ENCODE measurements at places on chromosomes 16 and 17. TPM values are rescaled to one million over a fixed set of nuclear protein-coding genes. Genes with fewer than 3 reads are reported as not detected.

- no peak for DNase-seq
Measured at GRCh38 chr16:87190288-87191230, 126.6 kb downstream of the C16orf95 start.

DNA sequence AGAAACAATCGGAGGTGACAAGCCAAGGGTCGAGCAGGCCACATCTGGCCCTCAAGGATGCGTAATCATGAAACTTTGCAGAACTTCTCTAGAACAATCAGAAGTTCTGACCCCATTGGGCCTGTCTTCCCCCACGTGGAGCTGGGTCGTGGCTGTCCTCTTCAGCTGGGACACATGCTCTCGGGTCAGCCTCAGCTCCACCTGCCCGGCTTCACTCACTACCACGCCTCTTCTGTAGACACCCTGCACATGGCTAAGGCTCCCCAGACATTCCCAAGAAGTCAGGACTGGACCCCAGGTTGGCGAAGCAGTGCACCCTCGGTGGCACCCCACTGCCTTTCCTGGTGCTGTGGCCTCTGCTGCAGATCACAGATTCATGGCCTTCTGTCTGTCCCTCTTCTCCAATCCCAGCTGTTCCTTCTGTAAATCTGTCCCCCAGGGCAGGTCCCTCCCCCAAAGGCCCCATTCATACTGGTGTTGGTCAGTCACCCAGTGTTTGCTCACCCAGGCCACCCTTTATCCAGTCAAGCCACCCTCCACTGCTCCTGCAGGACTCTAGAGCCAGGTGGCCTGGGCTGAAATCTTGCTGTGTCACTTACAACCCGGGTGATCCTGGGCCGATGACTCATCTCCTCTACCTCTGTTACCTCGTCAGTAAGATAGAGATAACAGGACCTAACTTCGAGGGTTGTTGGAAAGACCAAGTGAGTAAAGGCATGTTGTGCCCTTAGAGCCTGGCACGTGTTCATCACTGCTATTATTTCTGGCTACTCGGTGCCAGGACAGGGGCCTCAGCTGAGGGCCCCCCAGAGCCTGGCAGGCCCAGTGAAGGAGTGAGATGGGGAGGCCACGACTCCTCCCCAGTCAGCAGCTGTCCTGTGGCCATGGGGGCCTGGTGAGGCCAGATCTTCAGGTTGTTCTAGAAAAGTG is 1.4 kb upstream of the SLC5A11 start:
- no peak for DNase-seq

DNA sequence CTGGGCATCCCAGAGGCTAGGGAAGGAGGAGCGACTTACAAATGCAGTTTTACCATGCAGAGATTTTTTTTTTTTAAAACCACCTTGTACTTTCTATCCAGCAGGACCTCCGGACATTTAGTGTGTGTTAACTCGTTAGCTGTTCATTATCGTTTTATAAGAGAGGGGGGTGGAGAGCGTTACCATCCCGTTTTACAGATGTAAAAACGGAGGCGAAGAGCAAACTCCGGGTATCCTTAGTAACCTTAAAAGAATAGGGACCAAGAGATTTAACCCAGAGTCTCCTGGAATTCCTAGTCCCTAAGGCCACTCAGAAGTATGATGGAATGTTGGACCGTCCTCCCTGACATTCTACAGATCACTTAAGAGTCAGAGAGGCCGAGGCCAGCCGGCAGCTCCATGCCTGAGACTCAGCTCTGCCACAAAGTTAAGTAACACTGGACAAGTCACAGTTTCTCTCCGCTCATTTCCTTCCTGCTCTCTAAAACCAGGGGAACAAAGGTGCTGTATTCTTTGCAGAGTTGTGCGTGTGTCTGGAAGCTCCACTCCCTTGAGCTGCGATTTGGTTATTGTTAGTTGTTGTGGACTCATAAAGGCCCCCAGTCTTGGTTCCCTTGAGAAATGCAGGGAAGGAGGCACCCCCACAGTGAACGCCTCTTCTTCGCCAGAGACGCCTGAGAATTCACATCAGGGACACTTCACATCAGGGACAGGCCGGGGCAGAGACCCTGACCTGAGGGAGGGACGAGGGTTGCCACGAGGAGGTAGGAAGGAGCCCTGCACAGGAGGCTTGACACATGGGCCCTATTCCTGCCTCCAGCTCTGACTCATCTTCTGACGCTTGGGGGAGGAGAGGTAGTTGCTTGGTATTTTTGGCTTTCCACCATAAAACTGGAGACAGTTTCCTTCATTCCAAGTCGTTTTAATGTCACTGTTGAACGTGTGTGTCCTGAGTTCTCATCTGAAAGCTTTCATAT is 1.2 kb downstream of the DUSP14 start:
- DNase-seq = no peak

DNA sequence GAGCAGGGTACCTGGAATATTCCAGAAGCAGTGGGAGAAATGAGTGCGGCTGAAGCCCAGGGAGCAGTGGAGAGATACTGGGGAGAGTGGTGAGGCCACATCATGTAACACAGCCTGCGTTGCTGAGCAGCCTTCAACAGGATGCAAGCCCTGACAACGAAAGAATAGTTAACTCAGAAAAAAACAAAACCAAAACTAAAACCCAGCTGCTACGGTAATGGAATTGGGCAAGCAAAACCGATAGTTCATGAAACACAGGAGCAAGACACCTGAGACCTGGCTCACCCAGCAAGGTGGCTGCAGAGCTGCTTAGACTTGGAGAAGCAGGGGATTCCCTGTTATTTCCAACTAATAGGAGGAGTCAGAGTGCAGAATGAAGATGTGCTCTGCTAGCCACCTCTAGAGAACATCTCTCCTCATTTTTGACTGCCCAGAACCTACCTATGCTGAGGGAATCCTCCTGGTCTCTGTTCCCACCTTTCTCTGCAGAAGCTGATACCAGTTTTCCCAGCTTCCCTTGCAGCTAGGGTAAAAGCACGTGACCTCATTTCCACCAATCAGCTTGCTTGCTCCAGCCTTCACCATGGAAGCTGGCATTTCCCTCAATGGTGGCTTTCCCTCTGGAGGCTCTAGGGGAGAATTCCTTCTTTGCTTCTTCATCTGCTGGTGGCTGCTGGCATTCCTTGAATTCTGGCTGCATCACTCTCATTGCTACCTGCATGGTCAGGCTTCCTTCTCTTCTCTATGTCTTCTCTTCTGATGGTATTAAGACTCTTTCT is 59.4 kb upstream of the XYLT1 start:
- DNase-seq = peak; percentile 42

DNA sequence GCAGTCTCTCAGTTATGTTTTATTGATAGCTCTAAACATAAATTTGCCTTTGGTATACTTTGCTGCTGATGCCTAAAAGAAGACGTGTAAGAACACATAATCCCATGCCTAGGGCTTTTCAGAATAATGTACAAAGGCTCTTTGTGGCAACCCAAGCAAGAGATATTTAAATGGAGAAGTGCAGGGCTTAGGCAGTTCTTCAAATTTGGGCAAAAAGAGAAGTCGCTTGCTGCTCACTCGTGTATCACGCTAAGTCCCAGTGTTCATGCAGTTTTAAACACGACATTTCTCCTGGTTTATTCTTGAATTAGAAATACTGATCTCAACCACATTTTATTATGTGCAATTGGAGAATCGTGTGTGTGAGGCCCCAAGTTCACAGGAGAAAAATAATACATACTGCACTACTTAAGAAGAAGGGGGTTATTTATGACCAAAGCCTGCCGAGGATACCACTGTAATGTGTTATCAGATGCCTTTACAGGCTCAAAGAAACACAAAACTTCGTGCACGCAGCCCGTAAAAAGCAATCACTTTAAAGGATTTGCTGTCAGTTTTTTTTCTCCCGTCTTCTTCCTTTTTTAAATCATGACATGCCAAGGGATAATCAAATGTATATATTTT is 22.5 kb upstream of the IRX6 start:
- DNase-seq = no peak

DNA sequence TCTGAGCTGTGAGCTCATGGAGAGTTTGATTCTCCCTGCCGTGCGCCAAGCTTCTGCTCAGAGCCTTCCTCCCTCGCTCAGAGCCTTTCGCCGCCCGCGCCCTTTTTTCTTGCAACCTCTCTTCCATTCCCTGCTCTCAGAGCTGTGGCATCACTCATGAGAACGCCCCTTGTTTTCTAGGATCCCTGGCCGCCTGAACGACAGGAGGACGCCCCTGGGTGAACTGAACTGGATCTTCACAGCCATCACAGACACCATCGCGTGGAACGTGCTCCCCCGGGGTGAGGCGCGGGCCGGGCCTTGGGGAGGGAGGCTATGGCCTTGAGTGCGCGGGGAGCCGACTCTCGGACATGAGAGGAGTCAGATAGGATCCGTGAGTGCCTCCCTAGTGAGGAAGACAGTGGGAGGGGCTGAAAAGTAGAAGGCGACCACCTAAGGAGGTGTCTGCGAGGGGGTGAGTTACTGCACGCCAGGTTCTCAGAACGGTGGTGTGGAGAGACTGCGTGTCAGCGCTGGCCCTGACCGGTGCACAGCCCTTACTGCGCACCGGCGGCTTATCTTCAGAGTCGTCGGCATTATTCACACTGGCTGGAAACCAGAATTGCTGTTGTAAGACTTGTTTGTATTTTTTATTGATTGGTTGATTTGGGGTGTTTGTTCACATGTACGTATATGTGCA is 169.5 kb upstream of the CHMP6 start:
- no peak for DNase-seq

TBC1D26 gene
- total RNA-seq = 0.23 TPM
